ENCODE measurements at places on chromosomes 2 and 18.

GRCh38 chr18:33184175-33184574 is 256.3 kb downstream of the CCDC178 start:
- no peak for DNase-seq

GRCh38 chr18:6997808-6998207 is 119.8 kb downstream of the LAMA1 start:
- DNase-seq: peak; percentile 5

GRCh38 chr2:215654148-215654819 is 218.4 kb upstream of the FN1 start:
- no peak for DNase-seq

GRCh38 chr2:101809698-101810097 is 112.2 kb downstream of the MAP4K4 start:
- DNase-seq: no peak

DNA sequence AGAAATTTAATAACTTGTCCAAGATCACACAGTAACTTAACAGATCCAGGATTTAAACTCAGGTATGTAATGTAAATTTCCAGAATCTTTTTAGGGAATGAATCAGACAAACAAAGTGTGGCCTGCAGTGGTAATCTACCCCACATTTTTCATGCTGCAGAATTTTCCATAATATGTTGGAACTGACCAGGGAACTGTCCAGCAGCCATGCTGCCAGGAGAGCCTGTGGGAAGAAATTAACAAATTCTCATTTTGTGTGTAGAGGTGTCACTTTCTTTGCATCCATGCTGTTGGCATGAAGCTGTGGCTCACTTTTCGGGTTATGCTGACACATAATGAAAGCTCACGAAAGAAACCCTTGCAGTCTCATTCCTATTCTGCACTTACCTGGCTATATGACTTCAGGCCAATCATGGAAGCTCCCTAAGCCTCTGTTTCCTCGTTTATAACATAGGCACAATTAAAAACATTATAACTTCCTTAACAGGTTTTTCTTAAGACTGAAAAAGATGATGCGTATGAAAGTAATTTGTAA is 54.7 kb downstream of the CDKL4 start:
- DNase-seq: no peak

DNA sequence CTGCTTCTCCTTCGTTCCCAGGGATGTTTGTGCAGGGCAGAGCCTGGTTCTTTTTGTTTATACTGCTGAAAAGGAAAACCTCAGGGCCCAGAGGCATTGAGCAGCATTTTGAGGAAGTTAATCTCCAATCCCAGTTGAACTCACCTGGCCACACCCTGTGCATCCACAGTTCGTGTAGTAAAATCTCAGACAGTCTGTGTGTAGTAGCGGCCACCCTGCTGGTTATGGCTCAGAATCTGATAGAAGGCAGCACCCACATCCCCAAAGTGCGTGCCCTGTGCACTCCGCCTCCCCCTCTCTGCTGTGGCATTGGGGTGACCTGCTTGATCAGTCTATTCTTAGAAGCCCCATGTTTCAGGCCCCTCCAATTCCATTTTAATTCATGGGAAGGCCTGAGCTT is 10.9 kb downstream of the TRIB2 start:
- DNase-seq: no peak

- no peak for DNase-seq
Observed at GRCh38 chr18:79782566-79783308, 15.0 kb upstream of the KCNG2 start.

DNA sequence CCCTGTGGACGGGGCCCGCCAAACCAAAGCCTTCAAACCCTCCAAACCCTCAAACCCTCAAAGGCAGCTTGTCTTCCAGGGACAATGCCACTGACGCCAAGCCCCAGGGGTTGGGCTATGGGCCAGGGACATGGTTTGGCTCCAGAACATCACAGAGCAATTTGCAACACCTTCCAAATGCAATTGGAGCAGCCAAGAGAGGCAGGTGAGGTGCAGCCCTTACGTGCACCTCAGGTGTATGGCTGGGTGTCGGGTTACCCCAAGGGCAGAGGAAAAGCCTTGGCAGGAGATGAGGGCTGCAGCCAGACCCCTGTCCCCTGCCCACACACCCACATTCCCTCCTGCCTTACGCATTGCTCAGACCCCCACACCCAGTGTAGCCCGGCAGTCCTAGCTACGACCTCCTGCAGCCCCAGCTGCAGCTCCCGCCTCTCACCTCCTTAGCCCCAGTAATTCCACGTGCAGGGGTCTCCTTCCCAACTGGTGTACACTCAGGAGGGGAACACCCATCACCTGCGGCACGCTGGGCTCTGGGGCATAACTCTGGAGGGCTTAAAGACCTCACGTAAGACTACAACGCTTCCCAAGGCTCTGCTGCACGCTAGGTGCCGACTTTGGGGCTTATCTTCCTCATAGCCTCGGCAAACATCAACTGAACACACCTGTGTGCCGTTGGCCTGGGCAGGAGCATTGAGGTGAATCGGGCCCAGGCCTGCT is 88.7 kb downstream of the TFCP2L1 start:
- DNase-seq: no peak

- DNase-seq: no peak
Observed at GRCh38 chr2:177496921-177497320, 104.3 kb downstream of the AGPS start.

DNA sequence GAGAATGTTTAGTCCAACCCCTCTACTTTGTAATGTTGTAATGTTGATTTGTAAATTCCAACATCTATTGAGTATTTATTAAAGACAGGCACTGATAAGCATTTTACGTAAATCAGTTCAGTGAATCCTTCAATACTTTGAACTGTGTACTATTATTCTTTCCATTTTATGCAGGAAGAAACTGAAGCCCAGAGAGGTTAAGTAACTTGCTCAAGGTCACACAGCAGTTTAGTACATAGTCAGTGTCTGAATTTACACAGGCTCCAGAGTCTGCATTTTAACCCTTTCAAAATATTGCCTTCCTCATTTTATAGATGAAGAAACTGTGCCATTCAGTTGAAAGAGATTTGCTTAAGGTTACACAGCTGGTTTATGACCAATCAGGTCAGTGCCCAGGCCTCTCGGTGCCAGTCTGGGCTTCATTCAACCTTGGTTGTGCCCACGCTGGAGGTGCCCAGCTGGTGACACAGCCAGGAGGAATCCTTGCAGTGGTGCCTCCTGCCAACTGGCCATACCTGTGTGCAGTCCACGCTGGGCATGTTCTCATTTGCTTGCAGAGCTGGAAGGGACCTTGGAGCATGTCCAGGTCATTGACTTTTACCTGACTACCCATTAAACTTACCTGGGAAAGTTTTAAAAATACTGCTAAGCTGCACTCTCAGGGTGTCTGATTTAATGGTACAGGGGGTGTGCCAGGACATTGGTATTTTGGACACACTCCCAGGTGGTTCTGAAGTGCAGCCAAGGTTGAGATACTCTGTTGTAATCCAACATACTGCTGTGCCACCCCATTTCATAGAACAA is 74.3 kb upstream of the CYRIA start:
- DNase-seq: no peak

GRCh38 chr2:57842531-57842930 is 204.1 kb upstream of the VRK2 start:
- no peak for DNase-seq

GRCh38 chr2:72057308-72057707 is 90.4 kb downstream of the CYP26B1 start:
- no peak for DNase-seq

- no peak for DNase-seq
Observed at GRCh38 chr2:236653863-236654262, 84.2 kb downstream of the ACKR3 start.

DNA sequence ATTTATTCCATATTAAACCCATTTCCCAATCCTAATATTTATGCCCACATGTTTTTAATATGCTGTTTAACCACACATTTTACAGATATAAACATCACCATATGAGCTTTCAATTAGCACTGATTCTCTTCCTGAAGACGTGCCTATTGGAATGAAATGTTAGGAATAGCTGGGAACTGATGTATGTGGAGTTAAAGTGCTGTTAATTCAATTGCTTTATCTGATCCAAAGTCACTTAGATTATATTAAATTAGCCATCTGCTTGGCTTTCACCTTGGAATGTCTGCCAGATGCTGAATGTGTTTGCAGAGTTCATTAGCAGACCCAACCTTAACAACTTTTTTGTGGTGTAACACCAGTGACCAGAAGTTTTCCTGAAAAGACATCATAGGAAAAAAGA is 942.9 kb upstream of the KLHL29 start:
- no peak for DNase-seq

DNA sequence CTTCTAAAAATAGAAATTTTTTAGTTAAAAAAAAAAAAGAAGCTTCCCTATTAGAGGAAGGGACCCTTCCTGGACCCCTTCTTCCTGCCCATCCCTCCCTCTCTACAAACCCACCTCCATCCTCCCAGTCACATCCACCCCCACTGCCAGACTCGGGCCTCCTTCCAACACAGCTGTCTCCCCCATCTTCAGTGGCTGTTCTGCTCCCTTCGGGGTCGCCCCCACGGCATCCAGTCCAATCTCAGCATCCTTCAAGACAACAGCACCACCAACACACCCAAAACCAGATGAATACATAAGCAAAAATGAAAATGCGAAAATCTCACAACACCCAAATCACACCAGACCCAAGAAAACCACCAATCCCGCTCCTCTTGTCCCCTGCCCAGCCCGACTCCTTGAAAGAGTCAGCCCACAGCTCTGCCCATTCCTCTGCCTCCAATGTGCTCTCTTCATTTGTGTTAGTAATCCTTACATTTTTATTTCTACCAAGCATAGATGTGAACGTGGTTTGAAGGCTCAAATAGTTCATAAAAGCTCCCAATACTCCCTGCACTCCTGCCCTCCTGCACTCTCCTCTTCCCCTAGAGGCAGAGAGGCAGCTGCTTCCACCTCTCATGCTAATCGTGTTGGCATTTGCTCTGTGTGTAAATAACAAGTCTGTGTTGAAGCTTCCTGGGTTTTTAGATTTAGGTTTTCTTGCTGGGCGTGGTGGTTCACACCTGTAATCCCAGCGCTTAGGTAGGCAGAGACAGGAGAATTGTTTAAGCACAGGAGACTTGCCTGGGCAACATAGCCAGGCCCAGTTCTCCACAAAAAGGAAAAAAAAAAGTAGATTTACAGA is 37.0 kb downstream of the MAL start:
- no peak for DNase-seq

- DNase-seq: no peak
Observed at GRCh38 chr2:54224997-54225396, 31.0 kb downstream of the TSPYL6 start.

- DNase-seq: peak; percentile 29
Observed at GRCh38 chr18:49031511-49032188, 80.9 kb upstream of the SMAD7 start.

DNA sequence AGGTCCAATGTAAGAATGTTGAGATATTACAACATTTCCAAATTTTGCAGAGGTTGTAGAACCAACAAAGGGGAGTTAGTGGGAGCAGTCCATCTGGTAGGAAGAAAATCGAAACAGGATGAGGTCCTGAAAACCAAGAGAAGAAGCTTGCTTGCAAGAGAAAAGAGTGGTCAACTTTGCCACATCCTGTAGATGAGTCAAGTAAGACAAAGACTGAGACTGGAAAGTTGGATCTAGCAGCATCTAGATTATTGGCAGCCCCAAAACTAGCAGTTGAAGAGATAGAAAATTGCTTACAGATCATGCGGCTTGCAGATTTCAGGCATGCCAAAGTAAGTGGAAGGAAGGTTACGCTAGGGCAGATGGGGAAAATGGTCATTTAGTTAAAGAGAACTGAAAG is 378.9 kb downstream of the GRB14 start:
- DNase-seq: no peak

DNA sequence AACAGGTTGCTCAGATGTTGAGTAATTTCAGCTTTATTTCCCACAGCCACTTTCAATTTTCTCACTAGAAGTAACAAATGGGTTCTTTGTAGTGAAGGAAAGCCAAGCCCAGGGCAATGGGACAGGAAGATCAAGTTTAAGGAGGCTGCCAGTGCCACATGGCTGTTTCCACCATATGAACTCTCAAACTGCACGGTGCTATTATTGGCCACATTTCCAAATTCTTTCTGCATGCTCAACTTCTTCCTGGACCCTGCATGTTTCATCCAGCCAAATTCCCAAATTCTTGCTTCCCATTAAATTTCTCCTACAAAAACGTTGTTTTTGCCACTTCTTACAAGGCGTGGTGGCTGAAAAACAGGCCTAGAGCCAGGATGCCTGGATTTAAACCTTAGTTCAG is 193.3 kb upstream of the SPHKAP start:
- no peak for DNase-seq

- peak; percentile 9 for DNase-seq
Observed at GRCh38 chr2:100891906-100892642, 72.1 kb downstream of the NPAS2 start.

GRCh38 chr2:156944871-156945270 is 312.6 kb upstream of the GALNT5 start:
- DNase-seq: no peak

DNA sequence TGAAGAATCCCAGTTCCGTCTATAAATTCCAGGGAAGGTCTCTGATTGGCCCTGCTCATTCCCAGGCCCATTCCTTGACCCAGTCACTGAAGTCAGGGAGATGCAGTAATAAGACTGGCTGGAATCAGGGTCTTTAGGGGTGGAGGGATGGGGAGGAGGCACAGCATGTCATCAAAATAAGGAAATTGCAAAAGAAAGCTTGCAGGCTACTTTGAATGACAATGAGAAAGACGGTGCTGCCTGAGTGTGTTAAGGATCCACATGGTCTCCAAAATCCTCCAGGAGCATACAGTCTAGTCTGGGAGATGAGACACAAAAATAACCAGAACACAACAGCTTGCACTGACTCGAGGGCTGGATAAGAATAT is 2.0 kb upstream of the DES start:
- no peak for DNase-seq

DNA sequence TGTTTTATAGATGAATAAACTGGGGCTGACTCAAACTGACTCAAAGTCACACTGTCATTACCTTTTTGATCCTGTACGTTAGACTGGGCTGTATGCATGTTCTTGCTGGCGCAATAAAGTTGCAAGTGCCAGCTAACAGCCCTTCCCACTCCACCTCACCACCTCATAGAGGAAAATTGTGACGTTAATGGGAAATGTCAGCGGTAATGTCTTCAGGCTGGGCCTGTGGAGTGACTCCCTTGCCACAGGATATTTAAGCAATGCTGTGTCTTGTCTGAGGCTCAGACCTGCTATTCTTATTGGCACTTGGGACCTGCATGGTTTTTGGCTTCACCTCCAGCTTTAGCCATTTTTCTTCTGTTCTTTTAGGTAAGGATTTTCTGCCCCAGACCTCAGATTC is 25.2 kb upstream of the CASP10 start:
- no peak for DNase-seq

DNA sequence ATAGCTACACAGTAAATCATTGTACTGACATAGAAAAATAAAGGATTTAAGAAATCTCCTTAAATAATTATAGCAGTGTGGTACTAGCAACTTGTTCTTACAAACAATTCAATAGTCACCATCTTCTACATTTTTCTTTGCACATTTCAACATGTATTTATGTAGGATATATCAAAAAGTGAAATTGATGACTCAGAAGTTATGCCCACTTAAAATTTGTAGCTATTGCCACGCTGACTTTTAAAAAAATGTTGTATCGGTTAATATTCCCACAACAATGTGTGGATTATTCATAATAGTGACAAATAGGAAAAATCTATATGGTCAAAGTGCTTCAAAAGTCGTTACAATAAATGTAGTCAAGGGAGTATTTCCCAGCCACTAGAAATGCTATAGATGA is 6.7 kb downstream of the TGFA start:
- DNase-seq: no peak

GRCh38 chr2:105773568-105773967 is 28.9 kb downstream of the NCK2 start:
- DNase-seq: no peak

GRCh38 chr2:136008205-136008865 is 22.9 kb upstream of the DARS1 start:
- DNase-seq: peak; percentile 90

GRCh38 chr2:233080836-233081229 is 20.7 kb downstream of the INPP5D start:
- no peak for DNase-seq
